Smooth muscle cell of the coronary artery (primary cell): ENCODE measurements at places on chromosomes 1 and 21. TPM values are rescaled to one million over a fixed set of nuclear protein-coding genes. Genes with fewer than 3 reads are reported as not detected.

The DMRTA2 gene
- total RNA-seq: 0.08 TPM in 1 of 2 replicates, not detected in the other

The OR1C1 gene
- total RNA-seq: not detected in 2 replicates

The PPP1R12B gene
- total RNA-seq: 12.3 and 18.4 TPM in 2 replicates

The ICOSLG gene
- under 0.01 and 0.12 TPM in 2 replicates for total RNA-seq

The PRSS38 gene
- not detected in 2 replicates for total RNA-seq

The PTBP2 gene
- 12.3 and 15.0 TPM in 2 replicates for total RNA-seq

The IGSF9 gene
- total RNA-seq: 0.12 TPM in 1 of 2 replicates, not detected in the other

The ZNF648 gene
- not detected in 2 replicates for total RNA-seq

The TLR5 gene
- total RNA-seq: 1.3 TPM in 1 of 2 replicates, not detected in the other

The OR2AK2 gene
- not detected in 2 replicates for total RNA-seq

The CTSS gene
- total RNA-seq: 5.0 and 7.0 TPM in 2 replicates

The C1orf226 gene
- total RNA-seq: under 0.01 TPM in 1 of 2 replicates, not detected in the other

The SUMO3 gene
- 78.1 and 123 TPM in 2 replicates for total RNA-seq

The KCNJ15 gene
- total RNA-seq: under 0.01 and 23.1 TPM in 2 replicates

The TEKT2 gene
- total RNA-seq: 0.38 TPM in 1 of 2 replicates, not detected in the other

The PBX1 gene
- 22.2 and 35.6 TPM in 2 replicates for total RNA-seq

The PRAMEF12 gene
- total RNA-seq: not detected in 2 replicates

The TNFSF18 gene
- total RNA-seq: 0.12 and 0.60 TPM in 2 replicates

The PGLYRP3 gene
- not detected in 2 replicates for total RNA-seq

The PEAR1 gene
- total RNA-seq: 1.8 and 6.8 TPM in 2 replicates

The LCE1D gene
- total RNA-seq: not detected in 2 replicates

The RGS1 gene
- total RNA-seq: not detected in 2 replicates

The SPRR2B gene
- total RNA-seq: not detected in 2 replicates

The PIK3CD gene
- 4.4 and 6.6 TPM in 2 replicates for total RNA-seq

The MRTO4 gene
- 11.3 and 20.7 TPM in 2 replicates for total RNA-seq

The ZBTB8B gene
- total RNA-seq: 0.23 TPM in 1 of 2 replicates, not detected in the other

The S100A7 gene
- not detected in 2 replicates for total RNA-seq

The CR1L gene
- total RNA-seq: not detected in 2 replicates

The ASPM gene
- 0.47 and 6.1 TPM in 2 replicates for total RNA-seq

The SHC1 gene
- total RNA-seq: 98.8 and 184 TPM in 2 replicates

The RGS16 gene
- 0.30 and 3.3 TPM in 2 replicates for total RNA-seq

The TOMM40L gene
- 8.7 and 11.7 TPM in 2 replicates for total RNA-seq

The CFHR2 gene
- total RNA-seq: not detected in 2 replicates

The THEM5 gene
- not detected in 2 replicates for total RNA-seq

The C8A gene
- not detected in 2 replicates for total RNA-seq

The MASP2 gene
- not detected in 2 replicates for total RNA-seq

The CIART gene
- 2.9 and 4.2 TPM in 2 replicates for total RNA-seq

The KIAA0319L gene
- total RNA-seq: 26.0 and 32.8 TPM in 2 replicates

The SLC9C2 gene
- under 0.01 TPM in 1 of 2 replicates, not detected in the other for total RNA-seq

The NBPF10 gene
- total RNA-seq: 1.9 and 2.3 TPM in 2 replicates

The ZNF697 gene
- total RNA-seq: 9.4 and 11.1 TPM in 2 replicates

The PIK3R3 gene
- total RNA-seq: 0.59 and 3.1 TPM in 2 replicates

The KLHDC7A gene
- not detected in 2 replicates for total RNA-seq

The RBP7 gene
- total RNA-seq: 1.9 TPM in 1 of 2 replicates, not detected in the other

The PGLYRP4 gene
- not detected in 2 replicates for total RNA-seq

The TRIM67 gene
- total RNA-seq: 0.23 TPM in 1 of 2 replicates, not detected in the other

The UMODL1 gene
- under 0.01 TPM in 1 of 2 replicates, not detected in the other for total RNA-seq

The AK5 gene
- total RNA-seq: 14.3 and 46.1 TPM in 2 replicates

The TMEM200B gene
- 1.7 and 9.2 TPM in 2 replicates for total RNA-seq

The KRTAP11-1 gene
- not detected in 2 replicates for total RNA-seq

The GNAT2 gene
- total RNA-seq: 0.38 TPM in 1 of 2 replicates, not detected in the other

The NUF2 gene
- 5.3 TPM in 1 of 2 replicates, not detected in the other for total RNA-seq
